Germinal center (tissue), 1 donor: ENCODE measurements at places on chromosomes 12 and 14.

GRCh38 chr14:95495076-95495475, 21.4 kb downstream of the SYNE3 start:
- no peak for DNase-seq

GRCh38 chr14:78450669-78451318, 280.6 kb downstream of the NRXN3 start:
- DNase-seq, result no peak

- DNase-seq, result no peak
These were observed 11.7 kb upstream of the PRB4 start for GRCh38 chr12:11321980-11322379.

DNA sequence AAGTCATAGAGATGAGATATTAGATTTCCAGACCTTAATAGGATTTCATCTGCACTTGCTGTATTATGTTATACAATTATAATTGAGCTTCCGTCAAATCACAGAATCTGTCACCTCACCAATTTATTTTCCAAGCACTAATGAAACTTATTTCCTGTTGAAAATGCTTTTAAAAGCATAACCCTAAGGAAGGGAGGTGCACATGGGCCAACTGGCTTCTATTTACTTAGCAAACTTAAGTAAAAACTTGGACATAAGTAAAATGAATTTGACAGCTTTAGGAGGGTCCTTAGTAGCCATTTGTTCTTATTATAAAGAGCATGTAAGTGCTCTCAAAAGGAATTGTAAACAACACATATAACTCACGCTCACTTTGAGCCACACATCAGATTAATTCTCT, 462.2 kb upstream of the TMPO start:
- DNase-seq, result no peak

DNA sequence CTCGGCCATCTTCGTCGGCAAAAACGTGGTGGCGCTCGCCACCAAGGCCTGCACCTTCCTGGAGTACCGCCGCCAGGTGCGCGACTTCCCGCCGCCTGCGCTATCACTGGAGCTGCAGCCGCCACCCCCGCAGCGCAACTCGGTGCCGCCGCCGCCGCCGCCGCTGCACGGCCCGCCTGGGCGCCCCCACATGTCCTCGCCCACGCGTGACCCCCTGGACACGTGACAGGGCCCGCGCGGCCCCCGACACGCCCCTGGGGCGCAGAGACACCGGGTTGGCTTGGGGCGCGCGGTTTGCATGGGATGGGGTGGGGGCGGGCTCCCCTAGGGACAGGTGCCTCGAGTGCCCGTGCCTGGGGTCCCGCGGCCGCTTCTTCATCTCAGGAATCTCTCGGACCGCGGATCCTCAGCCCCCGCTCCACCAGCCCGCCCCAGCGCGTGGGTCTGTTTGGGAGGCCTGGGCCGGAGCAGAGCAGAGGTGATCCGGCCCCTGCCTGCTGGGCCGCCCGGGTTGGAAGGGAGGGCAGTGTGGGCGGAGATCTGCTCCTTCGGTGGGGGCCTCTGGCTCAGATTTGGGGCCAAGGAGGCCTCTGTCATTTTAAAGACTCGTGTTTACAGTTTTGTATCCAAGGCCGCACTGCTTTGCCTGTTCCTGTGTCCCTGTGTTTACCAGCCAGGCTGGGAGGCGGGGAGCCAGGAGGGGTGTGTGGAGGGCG, 3.3 kb downstream of the TMEM121 start:
- DNase-seq, result peak; percentile 54
